NCI-H2081 treated with DMSO at 0.1 percent for 48 hours (cell line): ENCODE measurements at places on chromosomes 12 and 14.

DNA sequence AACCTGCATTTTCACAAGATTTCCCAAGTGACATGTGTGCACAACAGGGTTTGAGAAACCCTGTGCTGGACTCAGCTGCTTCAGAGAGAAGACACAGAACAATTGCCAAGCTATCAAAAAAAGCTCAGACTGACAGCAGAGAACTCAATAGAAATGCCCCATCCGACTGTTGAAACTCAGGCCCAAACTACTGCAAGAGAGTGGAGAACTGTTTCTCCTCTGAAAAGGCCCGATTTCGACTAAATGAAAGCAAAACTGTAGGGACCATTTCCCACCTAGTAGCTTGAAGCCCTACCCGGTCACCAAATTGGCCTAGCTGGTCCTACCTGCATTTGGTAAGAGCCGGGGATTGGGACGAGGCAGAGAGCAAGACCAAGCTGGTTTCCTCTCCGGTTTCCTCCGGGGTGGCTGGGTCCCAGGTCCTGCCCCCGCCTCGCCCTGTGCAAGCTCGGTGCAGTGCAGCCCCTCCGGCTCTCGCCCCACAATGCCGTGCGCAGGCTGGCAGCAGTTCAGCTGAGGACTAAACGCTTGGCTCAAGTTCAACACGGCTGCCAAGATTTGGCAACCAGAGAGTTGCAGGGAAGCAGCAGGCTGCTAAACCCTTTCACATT lies 1180.6 kb downstream of the VRK1 start:
- DNase-seq, result no peak

DNA sequence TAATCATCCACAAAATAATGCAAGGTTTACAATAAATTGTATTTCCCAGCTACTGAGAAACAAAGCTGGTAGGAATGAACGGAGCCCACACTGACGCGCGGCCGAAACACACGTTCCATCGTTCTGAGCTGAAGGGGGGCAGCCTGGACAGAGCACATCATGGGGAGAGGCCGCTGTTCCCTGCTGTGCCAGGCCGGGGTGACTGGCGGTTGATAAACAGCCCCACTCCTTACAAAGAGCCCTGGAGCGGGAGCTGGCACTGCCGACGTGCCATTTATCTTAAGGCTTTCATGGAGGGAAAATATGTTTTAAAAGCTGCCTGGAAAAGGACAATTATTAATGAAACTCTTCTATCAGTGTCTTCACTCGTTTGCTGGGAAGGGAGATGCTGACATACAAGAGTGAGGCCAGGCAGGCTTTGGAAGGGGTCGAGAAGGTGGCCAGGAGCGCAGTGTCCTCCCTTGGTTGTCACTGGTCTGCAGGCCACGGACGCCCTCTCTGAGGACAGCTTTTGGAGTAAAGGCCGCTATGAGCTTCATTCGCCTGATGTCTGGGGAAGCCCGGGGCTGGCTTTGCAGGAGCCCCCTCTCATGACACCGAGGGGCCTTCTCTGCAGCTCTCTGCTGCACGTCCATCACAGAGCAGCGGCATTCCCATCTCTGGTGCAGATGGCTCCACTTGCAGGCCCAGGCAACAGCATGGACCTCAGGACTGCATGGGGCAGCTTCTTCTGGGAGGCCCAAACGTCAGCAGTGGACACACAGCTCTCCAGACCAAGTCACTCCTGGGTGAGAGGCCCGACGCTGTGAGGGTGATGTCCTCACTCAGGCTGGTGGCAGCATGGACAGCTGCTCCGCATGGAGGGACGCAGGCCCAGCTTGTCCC lies 355.3 kb upstream of the SFSWAP start:
- DNase-seq, result no peak

- DNase-seq, result no peak
Observed at GRCh38 chr12:110371408-110372055, 32.0 kb downstream of the ANAPC7 start.

- DNase-seq, result no peak
Observed at GRCh38 chr14:105107781-105108515, 42.7 kb upstream of the GPR132 start.

DNA sequence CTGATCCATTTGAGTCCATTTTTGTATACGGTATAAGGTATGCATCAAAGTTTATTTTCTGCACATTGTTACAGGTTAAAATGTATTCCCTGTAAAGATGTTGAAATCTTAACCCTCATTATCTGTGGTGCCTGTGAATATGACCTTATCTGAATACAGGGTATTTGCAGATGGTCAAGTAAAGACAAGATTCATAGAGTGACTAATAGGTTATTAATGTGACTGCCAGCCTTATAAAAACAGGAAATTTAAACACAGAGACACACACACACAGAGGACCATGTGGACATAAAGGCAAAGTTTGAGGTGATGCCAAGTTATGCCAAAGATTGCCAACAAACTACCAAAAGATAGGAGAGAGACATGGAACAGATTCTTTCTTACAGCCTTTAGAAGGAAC lies 347.2 kb upstream of the DCN start:
- DNase-seq, result no peak

DNA sequence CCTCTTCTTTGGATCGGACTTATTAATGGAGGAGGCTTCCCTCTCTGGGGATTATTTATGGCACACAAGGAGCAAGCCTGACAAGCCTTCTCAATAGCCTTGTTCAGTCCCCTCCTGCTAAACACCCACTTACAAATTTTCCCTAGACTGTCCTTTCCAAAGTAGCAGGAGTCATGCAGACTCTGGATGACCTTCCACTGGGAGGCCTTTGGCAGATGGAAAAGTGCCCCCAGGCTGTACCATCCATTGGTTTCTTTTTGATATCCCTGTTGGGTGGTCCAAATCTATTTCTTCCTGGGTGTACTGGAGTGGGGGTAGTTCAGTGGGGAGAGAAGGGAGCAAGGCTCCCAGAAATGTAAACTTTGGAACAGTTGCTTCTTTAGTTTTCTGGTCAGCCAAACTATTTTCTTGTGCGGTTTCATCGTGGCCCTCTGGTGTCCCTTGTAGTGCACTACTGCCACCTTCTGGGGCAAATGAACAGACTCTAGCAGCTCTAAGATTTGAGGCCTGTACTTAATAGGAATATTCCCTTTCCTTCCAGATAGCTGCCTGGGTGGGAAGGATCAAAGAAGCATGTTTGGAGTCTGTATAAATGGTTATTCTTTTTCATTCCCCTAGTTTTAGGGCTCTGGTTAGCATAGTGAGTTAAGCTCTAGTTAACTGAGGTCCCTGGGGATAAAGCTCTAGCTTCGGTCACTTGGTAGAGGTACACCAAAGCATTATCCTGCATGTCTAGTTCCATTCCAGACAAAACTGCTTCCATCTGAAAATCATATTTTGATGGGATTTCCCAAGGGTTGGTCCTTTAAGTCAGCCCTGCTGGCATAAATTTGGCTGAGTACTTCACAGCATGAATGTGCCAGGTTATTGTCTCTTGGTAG lies 409.5 kb downstream of the SLC6A15 start:
- no peak for DNase-seq

DNA sequence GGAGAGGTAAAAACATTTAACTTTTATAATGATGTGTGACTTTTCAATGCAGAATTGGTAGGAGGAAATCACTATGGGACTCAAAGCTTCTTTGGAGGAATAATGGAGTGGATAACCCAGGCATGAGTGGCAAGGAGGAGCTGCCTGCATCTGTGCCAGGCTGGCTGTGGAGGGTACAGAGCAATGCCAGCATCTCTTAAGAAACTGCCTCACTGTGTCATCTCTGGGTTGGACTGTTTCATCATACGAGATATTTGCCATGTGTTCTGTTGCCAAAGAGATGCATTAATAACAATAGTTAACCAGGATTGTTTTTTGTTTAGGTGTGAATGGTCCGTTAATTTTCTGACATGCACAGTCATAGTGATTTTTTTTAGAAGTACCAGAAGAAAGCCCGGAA lies 183.7 kb upstream of the NTF3 start:
- DNase-seq, result no peak

DNA sequence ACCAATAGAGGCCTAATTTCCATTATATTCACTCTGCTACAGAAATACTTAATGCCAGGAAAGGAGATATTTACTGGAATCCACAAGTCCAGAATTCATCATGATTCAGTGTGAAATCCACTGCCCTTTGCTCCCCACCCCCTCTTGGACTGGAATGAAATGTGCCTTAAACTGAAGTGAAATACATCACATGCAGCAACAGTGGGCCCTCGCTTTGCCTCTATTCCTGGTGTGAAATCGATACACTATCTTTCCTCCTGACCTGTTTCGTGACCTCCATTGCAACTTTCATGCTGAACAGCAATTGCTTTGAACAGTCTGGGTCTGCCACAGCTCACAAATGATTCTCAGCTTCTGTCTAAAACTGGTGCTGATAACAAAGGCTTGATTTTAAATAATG lies 100.6 kb downstream of the NPAS3 start:
- DNase-seq, result no peak

DNA sequence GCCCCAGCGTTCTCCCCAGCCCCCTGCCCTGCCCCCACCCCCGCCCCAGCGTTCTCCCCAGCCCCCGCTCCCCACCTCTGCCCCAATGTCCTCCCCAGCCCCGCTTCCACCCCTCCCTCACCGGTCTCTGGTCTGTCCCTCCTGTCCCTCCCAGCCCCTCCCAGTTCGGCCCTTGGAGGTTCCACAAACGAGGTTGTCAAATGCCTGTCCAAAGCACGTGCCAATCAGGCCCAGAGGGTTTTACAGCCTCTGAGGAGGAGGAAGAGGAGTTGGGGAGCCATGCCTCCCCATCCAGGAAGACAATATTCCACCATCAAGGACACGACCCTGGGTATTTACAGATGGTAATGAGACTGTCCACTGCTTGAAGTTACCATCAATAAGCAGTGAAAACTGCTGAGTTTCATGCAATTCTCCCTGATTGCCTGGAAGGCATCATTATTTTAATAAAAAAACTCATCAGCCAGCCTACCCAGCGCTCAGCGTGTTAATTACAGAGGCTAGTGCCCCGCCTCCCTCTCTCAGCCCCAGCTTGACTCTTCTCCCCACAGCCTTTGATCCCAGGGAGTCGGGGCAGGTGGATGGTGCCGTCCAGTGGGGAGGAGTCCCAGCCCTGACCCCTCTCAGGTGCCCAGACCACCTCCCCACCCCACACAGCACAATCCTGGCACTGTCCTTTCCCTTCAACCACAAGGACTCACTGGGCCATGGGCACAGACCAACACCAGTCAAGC lies 30.6 kb upstream of the C14orf180 start:
- no peak for DNase-seq
